CD4-positive, alpha-beta T cell treated with Interleukin-21 for 1 hour (primary cell): ENCODE measurements at places on chromosomes 13 and 19.

GRCh38 chr19:13920524-13920923 is 14.5 kb downstream of the CC2D1A start:
- DNase-seq = no peak

- DNase-seq = no peak
These were observed 261 bp downstream of the FARP1 start for GRCh38 chr13:98143157-98143553.

DNA sequence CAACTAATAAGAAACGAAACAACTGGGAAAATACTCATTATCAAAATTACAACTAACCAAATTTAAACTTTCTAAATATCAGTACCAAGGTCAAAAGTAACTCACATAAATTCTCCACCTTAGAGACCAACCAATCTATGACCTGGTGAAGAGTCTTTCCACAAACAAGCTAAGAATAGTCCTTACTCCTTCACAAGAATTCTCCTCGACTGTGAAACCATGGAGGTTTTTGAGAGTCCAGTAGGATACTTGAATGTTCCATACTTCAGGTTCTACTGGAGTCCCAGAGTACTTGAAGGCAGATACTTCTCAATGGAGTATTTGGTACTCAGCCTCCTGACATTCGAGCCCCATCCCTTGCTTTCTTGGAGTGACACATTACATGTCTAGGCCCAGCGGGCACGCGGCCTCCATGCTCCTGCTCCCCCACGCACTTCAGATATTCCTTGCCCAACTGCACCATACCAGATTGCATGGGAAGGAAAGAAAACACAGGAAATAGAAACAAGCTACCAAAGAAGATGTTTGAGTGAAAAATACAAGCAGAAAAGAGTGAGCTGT is 63.9 kb downstream of the ABCC4 start:
- no peak for DNase-seq

DNA sequence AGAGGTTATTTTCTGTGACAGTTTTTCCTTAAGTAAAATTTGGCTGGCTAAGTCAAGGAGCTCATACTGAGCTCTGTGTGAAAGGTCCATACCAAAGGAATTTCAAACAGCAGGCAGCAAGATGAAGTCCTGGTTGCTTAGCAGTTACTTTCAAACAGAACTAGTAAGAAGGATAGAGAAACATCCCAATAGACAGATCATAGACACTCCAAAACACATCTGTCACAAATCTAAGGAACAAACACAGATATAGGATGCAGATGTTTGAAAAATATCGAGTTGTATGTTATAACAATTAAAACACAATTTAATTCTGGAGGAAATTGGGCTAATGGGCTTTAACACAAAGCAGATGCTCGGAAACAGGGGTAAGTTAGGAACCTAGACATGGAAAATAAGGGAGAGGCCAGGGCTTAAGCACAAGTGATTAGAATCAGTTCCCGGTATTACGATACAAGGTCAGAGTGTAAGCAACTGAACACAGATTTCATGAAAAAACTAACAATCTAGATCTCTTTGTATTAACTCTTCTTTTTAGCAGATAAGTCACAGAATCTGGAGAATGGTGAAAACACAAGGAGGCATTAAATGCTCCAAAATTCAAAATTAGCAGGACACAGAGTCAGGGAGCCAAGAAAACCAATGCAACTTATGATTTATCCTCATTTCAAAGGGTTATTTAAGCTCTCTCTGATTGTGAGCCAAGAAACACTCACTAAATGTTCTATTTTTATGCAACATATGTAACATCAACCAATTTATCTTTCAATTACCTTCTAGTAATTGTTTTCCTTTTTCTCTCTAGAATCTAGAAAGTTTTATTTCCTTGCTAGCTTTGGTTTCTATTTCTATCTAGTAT is 1992.9 kb upstream of the PCDH20 start:
- no peak for DNase-seq

- no peak for DNase-seq
These were observed 39.8 kb upstream of the IGFL4 start for GRCh38 chr19:46080561-46080960.

- DNase-seq = no peak
These were observed 546.6 kb downstream of the DACH1 start for GRCh38 chr13:71320452-71320851.

- no peak for DNase-seq
These were observed 615.6 kb downstream of the DACH1 start for GRCh38 chr13:71251292-71251951.
